ENCODE measurements at places on chromosomes 12 and 14.

GRCh38 chr14:90986510-90986909, 73.9 kb downstream of the RPS6KA5 start:
- DNase-seq = no peak

GRCh38 chr14:62905566-62905965, 139.7 kb downstream of the KCNH5 start:
- no peak for DNase-seq

DNA sequence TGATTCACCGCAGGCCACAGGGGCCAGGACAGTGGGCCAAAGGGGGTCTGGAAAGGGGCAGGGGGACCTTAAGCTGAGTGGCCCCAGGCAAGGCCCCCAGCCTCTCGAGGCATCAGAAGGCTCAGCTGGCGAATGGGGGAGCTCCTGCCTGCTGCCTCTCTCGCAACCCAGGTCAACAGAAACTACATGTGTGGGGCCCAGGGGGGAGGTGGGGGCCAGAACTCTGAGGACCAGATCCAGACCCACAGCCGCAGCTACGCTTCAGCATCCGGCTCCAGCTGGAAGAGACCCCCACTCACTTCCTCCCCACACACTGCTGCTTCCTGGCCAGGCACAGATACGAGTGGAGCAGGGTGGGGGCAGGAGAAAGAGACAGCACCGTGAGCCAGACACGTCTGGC, 46.5 kb downstream of the NCOR2 start:
- DNase-seq = no peak

DNA sequence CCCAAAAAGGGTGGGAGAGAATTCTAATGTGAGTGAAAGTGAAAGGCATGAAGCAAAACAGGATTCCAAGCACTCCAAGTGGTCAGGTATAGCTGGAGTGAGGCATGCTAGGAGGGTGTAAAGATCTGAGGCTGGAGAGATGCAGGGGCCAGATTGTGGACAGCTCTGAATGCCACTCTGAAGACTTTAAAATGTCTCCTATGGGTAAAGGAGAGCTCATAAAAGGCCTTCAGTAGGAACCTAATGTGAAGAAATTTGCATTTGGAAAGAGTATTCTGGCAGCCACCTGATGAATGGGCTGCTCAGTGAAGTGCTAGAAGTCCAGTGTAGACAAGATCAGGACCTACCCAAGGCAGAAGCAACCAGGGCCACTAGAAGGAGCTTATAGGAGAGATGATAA, 68.9 kb downstream of the DNAI7 start:
- no peak for DNase-seq

- DNase-seq = no peak
These were observed 8.5 kb downstream of the LRTM2 start for GRCh38 chr12:1828856-1829255.

DNA sequence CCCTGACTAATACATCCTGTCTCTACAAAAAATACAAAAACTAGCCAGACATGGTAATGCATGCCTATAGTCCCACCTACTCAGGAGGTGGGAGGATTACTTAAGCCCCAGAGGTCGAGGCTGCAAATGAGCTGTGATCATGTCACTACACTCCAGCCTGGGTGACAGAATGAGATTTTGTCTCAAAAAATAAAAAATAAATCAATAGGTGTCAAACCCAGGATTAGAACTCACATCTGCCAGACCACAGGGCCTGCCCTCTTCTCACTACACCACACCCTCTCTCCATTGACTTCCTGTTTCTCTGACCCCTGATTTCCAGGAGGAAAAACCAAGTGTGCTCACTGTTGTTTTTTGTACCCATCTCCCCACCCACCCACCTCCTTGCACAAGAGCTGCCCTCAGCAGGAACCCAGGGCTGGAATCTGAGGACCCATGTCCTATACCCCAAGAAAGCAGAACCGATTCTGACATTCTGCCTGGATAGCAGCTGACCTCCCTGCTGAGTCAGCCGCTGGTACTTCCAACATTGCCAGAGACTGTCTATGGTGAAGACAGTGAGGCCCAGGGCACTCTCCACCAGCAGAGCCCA, 6.2 kb downstream of the CMKLR1 start:
- no peak for DNase-seq

GRCh38 chr12:69348162-69348938, at the start of gene LYZ:
Gene LYZ, plus strand, starts transcription at chr12:69348381. Its CDS starts 28 bp downstream, at chr12:69348409.
- DNase-seq = no peak

- DNase-seq = no peak
These were observed 5.5 kb upstream of the ITPK1 start for GRCh38 chr14:93121030-93121834.
